ENCODE measurements at places on chromosomes 11 and 22. TPM values are rescaled to one million over a fixed set of nuclear protein-coding genes. Genes with fewer than 3 reads are reported as not detected.

Gene MUC5AC
- not detected for polyA plus RNA-seq

Gene UBASH3B
- 4.2 TPM for polyA plus RNA-seq

Gene DDI1
- not detected for polyA plus RNA-seq

Gene LAMTOR1
- polyA plus RNA-seq = 78.6 TPM

Gene SHANK3
- 17.8 TPM for polyA plus RNA-seq

Gene KCNJ4
- 0.24 TPM for polyA plus RNA-seq

Gene DEUP1
- not detected for polyA plus RNA-seq

Gene LRRC74B
- polyA plus RNA-seq = 0.18 TPM

Gene TRIM49
- polyA plus RNA-seq = not detected

Data from forelimb muscle (tissue), 1 donor.